ENCODE measurements at places on chromosomes 16 and 17.

- no peak for DNase-seq
Measured at GRCh38 chr16:54285414-54286089, 1.0 kb downstream of the IRX3 start.

GRCh38 chr16:7501868-7502267 is 169.2 kb downstream of the RBFOX1 start:
- no peak for DNase-seq

GRCh38 chr16:54443352-54443751 is 156.8 kb upstream of the IRX3 start:
- DNase-seq, result no peak

- no peak for DNase-seq
Measured at GRCh38 chr16:87411375-87412271, 19.5 kb downstream of the MAP1LC3B start.

DNA sequence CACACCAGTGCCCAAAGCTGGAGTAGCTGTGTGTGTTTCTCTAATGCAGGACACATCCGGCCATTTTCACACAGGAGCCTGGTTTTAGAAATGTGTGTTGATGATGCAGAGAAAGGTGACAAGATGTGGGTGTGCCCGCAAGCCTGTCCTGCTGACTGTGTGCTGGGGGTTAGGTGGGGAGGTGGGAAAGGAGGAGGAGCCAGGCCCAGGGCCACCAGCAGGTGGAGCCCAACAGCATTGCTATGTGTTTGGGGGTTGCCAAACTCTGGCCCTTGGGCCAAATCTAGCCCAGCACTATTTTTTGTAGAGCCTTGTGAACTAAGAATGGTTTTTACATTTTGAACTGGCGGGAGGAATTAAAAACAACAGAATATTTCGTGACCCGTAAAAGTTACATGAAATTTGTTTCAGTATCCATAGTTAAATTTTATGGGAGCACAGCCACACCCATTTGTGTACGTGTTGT is 61.7 kb upstream of the LGALS9 start:
- DNase-seq, result peak; percentile 38

DNA sequence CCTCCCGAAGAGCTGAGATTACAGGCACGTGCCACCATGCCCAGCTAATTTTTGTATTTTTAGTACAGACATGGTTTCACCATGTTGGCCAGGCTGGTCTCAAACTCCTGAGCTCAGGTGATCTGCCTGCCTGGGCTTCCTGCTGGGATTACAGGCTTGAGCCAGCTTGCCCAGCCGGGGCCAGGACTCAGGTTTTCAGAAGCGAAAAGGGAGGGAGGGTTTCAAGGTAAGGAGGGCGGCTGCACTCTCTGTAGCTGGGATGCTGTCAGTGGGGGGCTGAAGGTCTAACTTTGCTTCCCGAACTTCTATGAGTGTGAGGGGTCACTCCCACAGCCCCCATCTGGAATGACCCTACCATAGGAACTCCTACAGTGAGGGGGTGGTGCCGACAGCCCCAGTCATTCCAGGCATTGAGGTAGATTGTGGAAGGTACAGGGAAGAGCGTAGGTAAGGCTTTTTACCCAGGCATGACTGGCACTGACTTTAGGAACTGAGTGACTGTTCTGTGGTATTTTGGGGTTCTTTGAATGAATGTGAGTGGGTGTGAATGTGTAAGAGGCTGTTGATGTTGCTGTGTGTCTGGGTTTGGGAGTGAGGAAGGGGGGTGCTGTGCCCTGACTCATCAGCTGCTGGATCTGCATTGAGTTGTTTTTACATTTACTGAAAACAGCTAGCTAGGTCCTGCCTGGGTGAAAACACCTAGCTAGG is 3.8 kb upstream of the C1QL1 start:
- DNase-seq, result no peak

- DNase-seq, result no peak
Measured at GRCh38 chr16:79415983-79416640, 184.4 kb downstream of the MAF start.

DNA sequence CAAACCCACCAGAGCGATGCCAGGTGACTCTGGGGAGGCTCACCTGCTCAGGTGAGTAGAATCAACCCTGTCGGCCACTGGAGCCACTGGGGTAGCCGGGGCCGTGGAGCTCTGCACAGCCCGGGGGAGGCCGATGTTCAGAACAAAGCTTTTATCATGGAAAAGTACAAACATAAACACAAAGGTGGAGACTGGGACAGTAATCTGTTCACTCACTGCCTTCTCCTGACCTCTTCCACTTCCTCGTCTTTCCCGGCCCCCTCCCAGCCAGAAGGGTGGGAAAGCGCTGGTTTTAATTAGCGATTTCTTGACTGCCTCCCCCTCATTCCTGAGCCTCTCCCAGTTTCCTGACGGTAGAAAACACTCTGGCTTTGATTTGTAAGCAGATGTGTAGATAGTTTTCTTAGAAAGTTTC is 9.8 kb upstream of the TEX19 start:
- no peak for DNase-seq

DNA sequence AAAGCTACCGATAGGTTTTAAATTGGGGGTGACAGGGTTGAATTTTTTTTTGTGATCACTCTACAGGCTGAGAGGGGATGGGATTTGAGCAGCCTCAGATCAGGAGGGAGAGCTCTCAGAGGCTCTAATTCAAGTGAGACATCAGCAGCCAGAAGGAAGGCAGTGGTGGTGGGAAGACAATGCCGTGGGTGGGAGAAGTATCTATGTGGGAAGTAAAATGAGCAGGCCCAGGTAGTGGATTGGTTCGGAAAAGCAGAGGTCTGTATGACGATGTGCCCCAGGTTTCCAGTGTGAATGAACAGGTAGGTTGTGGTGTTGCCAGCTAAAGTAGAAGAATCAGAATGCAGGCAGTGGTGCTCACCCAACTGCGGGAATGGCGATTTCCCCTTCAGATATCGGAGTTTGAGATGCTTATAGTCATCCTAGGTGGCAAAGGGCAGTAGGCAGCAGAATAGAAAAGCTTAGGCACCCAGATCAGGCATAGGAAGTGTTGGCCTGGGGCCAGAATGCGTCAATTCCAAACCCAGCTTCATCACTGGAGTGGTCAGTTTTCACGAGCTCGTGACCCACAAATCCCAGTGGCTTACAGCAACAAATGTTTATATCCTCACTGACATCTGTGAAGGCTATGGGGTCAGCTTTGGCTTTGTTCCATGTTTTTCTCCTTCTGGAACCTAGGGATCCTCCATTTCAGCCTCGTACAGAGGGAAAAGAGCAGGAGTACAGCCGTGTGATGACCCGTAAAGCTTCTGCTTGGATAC is 24.0 kb downstream of the MEOX1 start:
- no peak for DNase-seq

DNA sequence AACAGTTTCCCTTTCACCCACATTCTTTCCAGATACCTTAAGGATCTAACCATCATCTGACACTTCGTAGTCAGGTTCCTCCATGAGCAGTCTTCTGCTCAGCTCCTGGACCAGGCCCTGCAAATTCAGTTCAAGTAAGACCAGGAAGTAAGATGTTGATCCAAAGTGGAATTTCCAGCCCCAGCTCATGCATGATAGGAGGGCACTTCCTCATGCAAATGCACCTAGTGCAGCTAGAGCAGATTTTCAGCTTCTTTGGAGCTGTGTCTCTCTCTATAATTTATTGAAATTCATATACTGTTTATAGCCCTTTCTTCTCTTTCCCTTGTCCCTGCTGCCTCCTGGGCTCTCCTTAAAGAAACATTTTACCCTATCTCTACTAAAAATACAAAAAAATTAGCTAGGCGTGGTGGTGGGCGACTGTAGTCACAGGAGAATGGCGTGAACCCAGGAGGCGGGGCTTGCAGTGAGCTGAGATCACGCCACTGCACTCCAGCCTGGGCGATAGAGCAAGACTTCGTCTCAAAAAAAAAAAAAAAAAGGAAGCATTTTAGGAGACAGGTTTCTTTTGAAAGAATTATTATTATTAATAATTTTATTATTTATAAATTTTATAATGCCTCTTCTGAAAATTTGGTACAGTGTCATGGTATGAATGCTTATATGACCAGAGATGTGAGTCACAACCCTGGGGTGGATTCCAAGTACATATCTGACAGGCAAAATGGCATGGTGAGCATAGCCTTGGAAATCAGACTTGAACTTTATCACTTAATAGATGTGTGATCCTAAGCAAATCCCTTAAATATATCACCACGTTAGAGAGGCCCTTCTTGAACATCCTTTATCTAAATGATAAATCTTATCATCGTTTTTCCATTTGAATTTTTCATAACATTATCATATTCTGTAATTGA is 94.3 kb downstream of the SSH2 start:
- DNase-seq, result no peak

DNA sequence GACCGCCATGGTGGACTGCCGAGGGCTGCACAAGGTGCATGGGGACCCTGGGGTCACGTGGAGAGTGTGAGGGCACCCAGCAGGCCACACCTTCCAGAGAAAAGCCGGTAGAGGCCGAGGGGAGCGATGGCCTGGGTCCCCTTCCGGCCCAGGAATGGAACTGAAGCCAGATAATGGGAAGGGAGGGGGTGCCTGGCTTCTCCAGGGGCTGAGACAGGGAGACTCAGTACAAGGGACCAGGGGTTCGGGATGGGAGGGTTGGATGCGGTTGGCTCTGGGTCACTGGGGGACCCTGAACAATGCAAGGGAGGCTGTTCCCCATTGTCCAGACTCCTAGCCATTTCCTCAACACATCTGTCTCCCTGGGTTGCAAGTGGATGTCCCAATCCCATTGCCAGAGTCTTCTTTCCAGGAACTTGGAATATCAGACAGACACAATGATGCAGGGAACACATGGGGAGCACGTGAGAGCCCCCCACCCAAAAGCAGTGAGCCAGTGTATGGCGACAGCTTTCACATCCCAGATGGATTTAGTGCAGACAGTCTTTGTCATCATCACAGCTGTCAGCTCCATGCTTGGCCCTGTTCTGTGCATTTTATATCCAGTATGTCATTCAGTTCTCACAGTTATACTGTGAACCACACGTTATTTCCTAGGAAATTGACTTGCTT is 23.6 kb upstream of the DNAI2 start:
- no peak for DNase-seq

DNA sequence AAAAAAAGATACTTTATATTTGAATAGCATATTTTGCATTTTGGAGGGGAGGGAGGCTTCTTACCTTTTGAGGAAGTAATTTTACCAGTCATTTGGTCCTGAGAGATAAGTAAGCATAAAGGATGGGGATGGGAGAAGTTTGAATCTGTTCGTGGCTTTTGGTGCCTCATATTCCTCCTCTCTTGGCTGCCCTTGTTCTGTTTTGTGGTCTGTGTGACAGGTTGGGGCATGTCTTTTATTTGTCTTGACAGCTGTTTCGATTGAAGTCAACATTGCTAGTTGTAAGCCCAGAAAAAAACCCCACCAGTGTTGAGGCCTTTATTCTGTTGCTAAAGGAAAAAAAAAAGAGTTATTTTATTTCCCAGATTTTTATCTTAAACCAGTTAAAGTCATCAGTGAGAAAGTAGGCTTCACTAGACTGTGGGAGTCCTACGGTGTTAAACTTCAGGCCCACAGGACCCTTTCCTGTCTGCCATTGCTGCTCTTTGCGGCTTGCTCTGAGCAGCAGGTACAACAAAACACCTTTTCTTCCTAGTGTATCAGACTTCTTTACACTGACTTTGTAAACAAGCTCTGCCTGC is 11.4 kb downstream of the SLC7A6 start:
- DNase-seq, result no peak

DNA sequence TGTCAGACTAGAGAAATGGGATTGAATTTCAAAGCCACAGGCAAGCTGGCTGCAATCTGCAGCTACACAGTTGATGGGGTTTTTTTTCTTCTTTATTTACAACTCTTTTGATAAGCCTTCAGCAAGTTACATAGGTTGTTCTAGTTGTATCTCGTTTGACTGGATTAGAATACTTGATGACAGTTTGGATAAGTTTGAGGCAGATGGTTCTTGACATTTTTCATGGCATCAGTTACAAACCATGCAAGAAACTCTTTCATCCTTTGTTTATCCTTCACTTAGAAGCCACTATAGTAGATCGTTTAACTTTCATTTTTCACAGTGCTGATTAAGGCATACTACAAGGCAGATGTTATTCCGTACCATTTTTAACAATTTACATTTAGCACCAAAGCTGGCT is 238.9 kb downstream of the TOX3 start:
- no peak for DNase-seq

- no peak for DNase-seq
Measured at GRCh38 chr17:33686171-33686570, 393.1 kb upstream of the ASIC2 start.

- DNase-seq, result no peak
Measured at GRCh38 chr17:32192379-32192778, 50.1 kb downstream of the RHOT1 start.

DNA sequence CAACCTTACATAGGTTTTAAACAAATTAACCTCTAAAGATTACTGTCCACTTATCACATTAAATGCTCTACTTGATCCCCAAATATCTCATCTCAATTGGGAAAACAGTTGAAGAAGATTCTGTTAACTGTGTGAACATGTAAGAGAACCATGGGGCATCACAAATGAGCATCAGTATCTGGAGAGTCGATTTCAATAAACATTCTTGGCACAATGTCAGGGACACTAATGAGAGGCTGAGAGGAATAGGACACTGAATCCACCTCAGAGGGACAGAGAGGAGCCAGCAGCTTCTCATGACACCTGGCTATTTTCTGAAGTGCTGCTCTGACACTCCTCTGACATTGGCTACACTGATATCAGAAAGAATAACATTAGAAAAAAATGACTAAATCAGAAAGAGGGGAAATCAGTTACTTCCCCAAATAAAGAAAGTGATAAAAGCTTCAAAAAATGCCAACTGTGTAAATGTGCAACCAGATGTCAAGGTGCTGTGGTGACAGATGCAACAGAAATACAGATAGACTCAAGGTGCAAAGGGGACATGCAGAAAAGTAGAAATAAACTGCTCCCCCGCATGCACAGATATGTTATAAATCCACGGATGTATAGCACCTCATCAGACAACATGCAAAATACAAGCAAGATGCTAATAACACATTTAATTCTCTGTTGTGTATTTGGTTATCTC is 67.4 kb downstream of the SNX11 start:
- no peak for DNase-seq

Measured in iPS DF 19.7 (cell line).